ENCODE measurements at places on chromosomes 1 and 21. TPM values are rescaled to one million over a fixed set of nuclear protein-coding genes. Genes with fewer than 3 reads are reported as not detected.

DNA sequence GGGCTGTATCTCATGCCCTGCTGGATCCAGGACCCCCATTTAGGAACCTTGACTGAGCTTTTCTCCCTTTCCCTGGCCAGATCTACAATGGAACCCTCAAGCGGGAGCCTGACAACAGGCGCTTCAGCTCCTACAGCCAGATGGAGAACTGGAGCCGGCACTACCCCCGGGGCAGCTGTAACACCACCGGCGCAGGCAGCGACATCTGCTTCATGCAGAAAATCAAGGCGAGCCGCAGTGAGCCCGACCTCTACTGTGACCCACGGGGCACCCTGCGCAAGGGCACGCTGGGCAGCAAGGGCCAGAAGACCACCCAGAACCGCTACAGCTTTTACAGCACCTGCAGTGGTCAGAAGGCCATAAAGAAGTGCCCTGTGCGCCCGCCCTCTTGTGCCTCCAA, 29.8 kb downstream of the PKP1 start:
- no peak for DNase-seq

- DNase-seq: no peak
Observed at GRCh38 chr1:12177999-12178441, 11.2 kb downstream of the TNFRSF1B start.

DNA sequence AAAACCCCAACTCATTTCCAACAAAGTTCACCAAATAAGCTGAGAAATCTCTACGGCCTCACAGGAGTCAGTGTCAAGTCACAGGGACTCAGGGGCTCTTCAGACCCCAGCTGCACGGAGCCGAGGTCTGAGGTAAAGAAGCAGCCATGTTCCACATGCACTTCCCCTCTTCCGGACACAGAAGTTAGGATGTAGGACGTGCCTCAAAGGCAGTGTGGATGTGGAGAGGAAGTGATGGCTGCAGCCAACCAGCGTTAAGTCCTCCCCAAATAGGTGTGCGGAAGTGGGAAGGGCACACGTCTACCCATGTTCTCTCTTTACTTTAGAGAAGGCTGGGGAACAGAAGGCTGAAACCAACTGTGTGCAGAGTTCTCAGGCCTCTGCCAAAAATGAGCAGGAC, 14.6 kb upstream of the NCF2 start:
- DNase-seq: no peak

Gene RGS13
- polyA plus RNA-seq: 0.71 TPM

Gene SPRR2F
- polyA plus RNA-seq: not detected
